ENCODE measurements at places on chromosomes 4 and X.

DNA sequence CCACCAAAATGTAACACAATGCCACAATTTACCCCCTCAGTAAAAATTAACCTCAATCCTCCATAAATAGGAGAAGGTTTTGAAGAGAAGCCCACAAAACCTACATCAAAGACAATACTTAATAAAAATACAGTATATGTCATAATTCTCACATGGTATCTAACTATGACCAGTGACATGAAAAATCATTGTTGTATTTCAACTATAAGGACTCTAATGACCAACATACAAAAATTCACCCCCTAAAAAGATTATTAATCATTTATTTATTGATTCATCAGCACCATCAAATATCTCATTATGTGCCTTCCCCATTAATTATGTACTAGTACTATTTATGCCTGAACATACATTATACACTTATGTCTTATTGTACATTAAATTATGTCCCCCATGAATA lies 77.1 kb upstream of the ZMAT1 start:
- DNase-seq: no peak

GRCh38 chrX:48961585-48962091 lies 4.2 kb upstream of the OTUD5 start:
- DNase-seq: no peak

GRCh38 chrX:136694431-136695087 lies 46.6 kb downstream of the CD40LG start:
- peak; percentile 21 for DNase-seq

DNA sequence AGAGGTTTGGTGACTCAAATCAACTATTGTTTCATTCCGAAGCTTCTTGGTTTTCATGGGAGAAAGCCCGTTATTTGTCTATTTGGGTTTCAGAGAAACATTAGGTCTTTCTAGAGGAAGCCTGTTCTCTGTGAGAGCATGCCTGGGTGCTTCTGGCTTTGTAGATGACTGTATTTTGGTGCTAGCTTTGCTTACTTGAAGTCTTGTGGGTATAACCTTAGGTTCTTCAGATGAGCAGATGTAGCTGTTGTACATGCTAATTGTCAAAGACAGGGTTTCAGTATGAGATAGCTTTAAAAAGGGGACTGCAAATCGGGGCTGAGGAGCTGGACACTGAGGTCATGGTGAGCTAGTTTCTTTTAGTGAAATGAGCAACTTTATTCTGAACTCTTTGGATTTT lies 7.9 kb upstream of the STOX2 start:
- no peak for DNase-seq

DNA sequence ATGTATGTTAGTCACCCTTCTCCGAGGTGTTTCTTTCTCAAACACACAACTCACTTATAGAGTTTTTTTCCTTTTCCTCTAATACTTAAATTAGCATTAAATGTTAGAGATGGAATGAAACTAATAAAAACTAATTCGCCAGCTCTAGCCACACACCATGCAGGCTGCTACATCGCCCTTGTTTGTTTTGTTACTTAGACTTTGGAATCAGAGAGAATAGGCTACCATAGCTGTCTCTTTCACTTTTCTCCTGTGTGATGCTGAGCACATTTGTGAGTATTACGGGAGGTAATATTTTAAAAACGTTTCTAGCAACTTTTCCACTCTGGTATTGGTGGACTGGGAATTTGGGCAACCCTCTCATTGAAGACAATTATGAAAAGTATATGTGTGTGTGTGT lies 43.5 kb downstream of the ESX1 start:
- no peak for DNase-seq

GRCh38 chr4:18321956-18322530 lies 300.5 kb upstream of the LCORL start:
- DNase-seq: no peak

- DNase-seq: peak; percentile 16
Observed at GRCh38 chr4:77734928-77735327, 84.2 kb downstream of the CNOT6L start.
